NCI-H1105 treated with DMSO at 0.1 percent for 48 hours (cell line): ENCODE measurements at places on chromosomes 11 and 22.

- DNase-seq, result no peak
These were observed 155.2 kb downstream of the MAML2 start for GRCh38 chr11:96187822-96188221.

- DNase-seq, result peak; percentile 21
These were observed 55.0 kb upstream of the USP47 start for GRCh38 chr11:11786771-11787170.

DNA sequence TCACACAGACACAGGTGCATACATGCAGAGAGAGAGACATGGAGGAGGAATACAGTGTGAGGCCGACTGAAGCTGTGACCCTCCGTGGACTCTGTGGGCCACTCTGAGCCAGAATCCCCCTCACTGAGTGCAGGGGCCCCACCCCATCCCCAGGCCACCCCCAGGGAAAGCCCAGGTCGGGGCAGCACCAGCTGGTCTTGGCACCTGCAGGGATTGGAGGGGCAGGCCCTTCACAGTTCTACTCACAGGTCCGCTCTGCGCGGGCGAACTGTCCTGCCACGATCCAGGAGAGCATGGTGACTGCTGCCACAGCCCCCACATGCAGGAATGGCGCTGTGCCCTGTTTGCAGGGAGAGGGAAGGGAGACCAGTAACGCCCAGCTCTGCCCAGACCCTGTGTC, 16.3 kb upstream of the KLHL35 start:
- no peak for DNase-seq

DNA sequence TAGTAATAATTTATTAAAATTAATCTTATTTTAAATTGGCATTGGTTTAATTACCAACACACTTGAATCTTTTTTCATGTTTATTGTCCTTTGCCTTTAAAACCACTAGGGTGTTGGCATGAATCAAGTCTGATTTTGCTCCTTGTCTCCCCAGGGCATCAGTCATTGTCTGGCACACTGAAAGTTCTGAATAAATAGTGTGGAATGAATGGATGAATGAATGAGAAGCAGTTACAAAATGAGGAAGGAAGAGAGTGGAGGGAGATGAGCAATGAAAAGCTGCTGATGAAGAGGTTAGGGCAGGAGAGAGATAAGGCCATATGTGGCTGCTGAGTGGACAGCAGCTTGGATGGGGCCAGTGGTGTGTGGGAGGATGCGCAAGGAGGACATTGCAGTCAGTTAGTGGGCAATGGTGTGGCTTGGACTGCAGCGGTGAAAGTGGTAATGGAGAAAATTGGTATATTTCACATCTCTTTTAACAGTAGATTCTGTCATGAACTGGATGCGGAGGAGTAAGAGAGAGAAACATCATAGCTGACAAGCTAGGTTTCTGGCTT, 132.0 kb downstream of the SPON1 start:
- no peak for DNase-seq

DNA sequence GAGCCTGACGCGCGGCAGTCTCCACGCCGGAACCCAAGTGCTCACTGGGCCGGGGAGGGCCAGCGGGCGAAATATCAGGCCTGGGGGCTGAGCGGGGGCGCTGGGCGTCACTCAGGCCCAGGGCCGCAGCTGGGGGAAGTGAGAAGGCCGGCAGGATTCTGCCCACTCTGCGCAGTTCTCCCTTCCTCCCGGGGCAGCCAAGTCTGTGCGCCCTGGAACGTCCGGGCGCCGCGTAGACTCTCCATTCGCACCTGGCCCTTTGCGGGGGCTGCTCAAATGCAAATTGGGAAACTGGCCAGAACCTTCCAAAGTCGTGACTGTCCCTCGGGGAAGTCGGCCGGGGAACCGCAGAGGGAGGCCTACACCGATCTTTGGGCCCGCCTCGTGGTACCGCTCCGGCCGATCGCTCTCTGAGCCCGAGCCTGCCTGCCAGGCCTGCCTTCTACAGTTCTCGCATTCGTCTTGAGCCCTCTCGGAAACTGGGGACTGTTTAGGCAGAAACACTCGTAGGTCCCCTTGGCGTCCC, 2.2 kb upstream of the SLC6A5 start:
- DNase-seq, result no peak

- no peak for DNase-seq
These were observed 77.6 kb downstream of the PACSIN2 start for GRCh38 chr22:42937164-42937843.

DNA sequence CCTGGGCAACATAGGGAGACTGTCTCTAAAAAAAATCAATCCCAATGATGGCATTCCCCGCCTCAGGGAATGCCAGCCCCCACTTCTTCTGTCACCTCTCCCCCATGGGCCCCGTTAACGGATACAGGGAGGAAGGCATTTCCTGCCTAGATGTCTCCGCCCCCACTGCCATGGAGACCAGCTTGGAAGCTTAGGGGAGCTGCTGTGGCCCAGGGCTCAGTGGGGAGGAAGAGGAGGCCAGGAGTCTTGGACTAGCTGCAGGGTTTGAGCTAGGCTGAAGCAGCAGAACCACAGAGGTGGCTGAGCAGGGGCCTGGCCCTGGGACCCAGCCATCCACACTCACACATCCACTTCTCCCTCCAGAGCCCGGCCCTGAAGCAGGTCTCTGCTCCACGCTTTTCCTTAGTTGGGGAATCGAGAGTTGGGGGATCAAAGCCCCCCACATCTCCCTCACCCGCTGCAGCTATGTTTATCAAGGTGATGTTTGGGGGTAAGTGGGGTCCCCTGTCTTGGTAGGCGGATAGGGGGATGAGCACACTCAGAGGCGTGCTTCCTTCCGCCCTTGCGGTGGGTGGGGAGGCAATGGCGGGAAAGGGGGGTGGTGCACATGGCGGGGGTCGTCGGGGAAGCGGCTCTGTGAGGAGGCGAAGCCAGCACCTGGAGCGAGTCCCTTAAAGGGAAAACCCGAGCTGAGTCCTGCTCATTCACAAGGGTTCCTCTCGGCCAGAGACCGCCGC, at the start of gene C22orf15:
Gene C22orf15, plus strand, starts transcription at position 149 of the 737 bp plus-strand sequence. Its CDS starts 317 bp downstream, at position 466.
- DNase-seq, result no peak

DNA sequence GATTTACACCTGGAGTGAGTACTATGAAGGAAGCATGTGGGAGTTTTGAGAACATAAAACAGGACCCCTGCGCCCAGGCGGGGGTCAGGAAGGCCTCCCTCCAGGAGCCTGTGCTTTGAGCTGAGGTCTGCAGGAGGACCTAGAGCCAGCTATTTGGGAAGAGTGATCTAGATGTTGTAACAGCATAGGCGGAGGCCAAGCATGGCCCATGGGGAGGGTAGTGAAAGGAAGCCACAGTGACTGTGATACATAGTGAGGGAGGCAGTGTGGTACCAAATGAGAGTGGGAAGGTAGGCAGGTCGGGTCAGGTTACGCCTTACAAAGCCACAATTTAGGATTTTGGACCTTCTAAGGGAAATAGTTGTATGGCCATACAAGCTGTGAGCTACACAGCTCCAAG, 147.5 kb downstream of the PARVA start:
- DNase-seq, result no peak

- no peak for DNase-seq
These were observed 19.4 kb downstream of the TMEM218 start for GRCh38 chr11:125091877-125092664.

GRCh38 chr11:123046473-123047259, 15.3 kb downstream of the HSPA8 start:
- DNase-seq, result no peak

- DNase-seq, result no peak
These were observed 224.4 kb upstream of the POU2AF2 start for GRCh38 chr11:111021131-111021530.

DNA sequence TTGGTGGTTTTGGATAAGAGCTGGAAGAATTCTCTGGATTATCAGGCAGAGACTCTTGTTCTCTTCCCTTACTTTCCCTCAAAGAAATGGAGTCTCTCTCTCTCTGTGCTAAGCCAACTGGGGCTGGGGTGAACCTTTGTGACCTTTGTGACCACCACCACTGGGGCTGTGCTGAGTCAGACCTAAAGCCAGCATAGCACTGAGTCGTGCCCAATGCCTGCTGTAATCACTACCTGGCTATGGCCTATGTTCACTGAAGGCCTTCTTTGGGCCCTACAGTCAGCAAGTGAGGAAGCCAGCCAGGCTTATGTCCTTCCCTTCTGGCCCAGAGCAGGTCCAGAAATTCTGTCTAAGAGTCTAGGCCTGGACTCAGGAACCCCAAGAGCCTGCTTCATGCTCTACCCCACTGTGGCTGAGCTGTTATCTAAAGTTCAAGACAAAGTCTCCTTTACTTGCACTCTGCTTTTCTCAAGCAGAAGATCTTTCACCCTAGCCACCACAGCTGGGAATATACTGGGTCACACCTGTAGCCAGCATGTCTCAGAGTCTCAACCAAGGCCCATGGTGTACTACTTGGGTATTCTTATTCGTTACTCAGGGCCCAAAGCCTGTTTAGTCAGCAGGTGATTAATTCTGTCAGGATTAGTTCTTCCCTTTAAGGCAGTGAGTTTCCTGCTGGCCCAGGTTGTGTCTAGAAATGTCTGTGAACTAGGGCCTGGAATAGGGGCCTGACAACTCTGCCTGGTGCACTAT, 86.0 kb downstream of the EHF start:
- DNase-seq, result no peak

GRCh38 chr11:73356979-73357860, 19.0 kb upstream of the RELT start:
- no peak for DNase-seq

- no peak for DNase-seq
These were observed 2.4 kb downstream of the FADS2 start for GRCh38 chr11:61830237-61831105.

DNA sequence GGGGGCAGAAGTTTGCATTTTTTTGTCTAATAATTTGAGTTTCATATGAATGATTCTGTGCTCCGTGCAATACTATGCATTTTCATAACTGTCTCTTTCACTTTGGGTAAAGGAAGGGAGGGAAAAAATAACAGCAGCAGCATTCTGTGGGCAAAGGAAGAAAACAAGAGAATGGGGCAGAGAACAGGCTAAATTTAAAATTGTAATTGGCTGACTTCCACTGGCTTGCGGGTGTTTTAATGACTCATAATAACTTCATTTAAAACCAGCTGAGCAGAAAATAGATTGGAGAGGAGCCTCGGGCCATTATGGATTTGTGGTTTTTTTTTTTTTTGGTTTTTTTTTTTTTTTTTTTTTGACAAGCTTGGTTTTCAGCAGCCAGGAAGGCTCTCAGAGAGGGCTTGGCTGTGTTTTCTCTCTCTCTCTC, 107.4 kb downstream of the ZBTB16 start:
- peak; percentile 97 for DNase-seq

GRCh38 chr22:47251911-47252310, 489.5 kb downstream of the TBC1D22A start:
- no peak for DNase-seq

GRCh38 chr11:100793525-100793924, 106.4 kb downstream of the ARHGAP42 start:
- DNase-seq, result no peak

DNA sequence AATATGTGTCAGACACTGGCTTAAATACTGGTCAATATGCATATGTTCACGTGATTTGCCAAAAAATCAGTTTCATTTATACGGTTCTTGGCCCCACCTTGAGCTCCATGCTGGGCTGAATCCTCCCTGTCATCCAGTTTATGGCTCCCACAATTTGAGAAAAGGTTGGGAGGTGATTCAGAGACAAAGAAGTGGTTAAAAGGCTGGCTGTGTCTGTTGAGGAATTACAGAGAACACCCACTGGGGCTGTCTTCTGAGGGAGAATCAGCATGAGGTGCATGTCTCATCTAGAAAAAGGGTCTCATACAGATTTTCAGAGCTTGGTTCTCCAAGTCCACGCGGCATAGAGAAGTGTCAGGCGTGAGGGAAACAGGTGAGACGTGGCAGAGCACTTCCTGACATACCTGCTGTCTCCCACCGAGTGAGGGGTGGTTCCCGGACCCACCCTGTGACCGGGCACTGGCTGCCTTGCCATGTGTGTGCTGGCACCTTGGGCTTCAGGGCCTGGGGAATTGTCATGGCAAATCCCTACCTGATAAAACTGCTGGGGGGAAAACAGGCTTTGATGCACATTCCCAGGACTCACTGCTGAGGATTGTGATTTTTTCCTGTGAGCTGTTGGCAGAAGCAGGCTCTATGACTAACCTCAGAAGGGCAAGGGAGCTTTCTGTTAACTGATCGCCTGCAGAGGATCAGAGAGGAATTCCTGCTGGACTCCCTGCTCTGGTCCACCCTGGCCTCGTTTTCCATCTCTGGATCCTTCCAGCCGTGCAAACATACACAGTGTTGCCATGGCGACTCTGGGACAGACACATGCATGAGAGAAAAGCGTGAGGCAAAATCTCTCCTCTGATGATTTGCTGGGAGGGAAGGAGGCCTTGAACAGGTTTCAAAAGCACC, 223.6 kb downstream of the ADAMTS15 start:
- DNase-seq, result peak; percentile 19

DNA sequence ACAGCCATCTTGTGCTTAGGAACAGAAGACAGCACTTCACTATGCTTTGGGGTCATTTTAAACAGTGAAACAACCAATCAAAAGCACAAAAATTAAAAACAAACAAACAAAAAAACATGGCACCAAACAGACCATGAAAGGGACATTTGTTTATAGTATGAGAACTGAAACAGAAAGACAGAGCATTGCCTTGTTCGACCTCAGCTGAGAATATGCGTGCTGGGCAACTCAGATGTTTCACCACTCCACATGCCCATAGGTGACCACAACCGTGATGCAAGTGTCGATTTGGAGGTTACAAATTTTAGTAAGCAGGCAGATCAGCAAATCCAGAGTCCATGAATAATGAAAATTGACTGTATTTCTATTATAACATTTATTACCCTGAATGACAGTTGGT, 30.0 kb downstream of the NNMT start:
- DNase-seq, result no peak

- no peak for DNase-seq
These were observed 1.5 kb downstream of the IL17RA start for GRCh38 chr22:17086296-17086695.

DNA sequence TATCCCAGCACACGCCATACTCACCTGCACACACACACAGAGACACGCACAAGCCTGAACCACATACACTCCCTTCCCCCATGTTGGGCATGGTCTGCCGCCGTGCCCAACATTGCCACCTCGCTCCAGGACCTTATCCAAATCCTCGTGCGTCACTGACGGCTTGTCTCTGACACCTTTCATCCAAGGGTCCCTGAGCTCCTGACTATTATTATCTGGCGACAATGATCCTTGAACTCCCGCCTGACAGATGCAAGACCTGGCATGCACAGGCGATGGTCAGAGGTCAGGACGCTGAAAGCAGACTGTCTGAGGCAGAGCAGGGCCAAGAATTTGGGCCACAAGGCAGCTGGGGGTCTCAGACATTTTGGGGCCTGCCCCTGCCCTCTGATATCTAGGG, 4.2 kb downstream of the MB start:
- DNase-seq, result no peak

DNA sequence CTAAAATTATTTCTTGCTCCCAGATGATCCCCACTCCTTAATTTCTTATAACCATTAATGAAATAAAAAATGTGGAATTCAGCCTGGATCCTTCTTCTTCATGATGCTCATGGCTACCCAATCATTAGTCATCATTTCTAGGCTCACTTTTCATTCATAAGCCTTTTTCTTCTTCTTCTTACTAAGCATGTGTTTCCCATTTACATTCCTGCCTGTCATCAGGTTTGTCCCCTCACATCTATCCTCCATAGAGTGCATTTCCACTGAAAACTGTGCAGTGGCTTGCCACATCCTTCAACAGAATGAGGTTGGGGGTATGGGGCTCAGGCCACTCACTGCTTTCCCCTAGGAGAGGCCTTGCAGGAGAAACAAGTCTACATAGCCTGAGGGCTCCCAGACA, 35.8 kb upstream of the NTM start:
- no peak for DNase-seq
